T-cell (primary cell): ENCODE measurements at places on chromosomes 5 and 9.

GRCh38 chr9:83285445-83286225 lies 222.7 kb upstream of the RASEF start:
- DNase-seq = no peak

GRCh38 chr5:170176916-170177315 lies 55.9 kb upstream of the C5orf58 start:
- no peak for DNase-seq

GRCh38 chr9:129102791-129103594 lies 7.6 kb downstream of the CRAT start:
- DNase-seq = no peak

GRCh38 chr5:142366007-142366406 lies 41.2 kb upstream of the SPRY4 start:
- DNase-seq = no peak

- no peak for DNase-seq
Measured at GRCh38 chr5:173420108-173420507, 91.9 kb upstream of the STC2 start.

GRCh38 chr5:143544606-143545005 lies 141.1 kb upstream of the NR3C1 start:
- no peak for DNase-seq

DNA sequence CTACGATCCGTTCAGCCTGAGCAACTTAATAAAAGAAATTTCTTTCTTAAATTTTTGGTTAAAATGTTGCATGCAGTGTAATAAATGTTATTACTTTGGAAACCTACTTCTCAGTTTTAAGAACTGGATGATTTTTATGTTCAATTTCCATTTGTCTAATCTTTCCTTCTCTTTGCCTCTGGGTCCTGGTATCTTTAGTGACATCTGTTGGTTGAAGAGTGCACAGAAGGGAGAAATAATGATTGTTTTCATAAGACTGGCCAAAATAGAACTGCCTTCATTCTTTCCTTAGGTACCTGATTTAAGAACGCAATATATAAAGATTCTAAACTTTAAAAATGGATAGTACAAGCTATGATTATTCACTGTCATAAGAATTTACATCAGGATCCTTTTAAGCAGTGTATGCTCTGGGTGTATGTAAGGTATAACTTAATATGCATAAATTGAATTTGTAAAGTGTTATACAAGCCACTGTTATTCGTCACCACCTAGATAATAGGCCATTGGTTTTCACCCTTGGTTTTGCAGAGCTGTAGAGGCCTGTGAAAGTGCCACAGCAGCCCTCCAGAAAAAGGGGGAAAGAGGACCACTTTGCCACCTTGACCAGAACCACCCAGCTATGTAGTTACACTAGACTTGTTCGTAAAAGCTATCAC lies 82.8 kb upstream of the TLX3 start:
- DNase-seq = no peak

GRCh38 chr5:67475489-67475888 lies 278.9 kb upstream of the CD180 start:
- no peak for DNase-seq

- DNase-seq = no peak
Measured at GRCh38 chr5:180619563-180619915, 28.2 kb upstream of the SCGB3A1 start.

- DNase-seq = no peak
Measured at GRCh38 chr5:77181596-77182304, 28.7 kb upstream of the PDE8B start.

GRCh38 chr5:176608937-176609723 lies 826 bp downstream of the GPRIN1 start:
- no peak for DNase-seq

GRCh38 chr9:123344192-123344949 lies 11.6 kb upstream of the CRB2 start:
- DNase-seq = no peak

GRCh38 chr5:38871058-38871605 lies 25.3 kb downstream of the OSMR start:
- DNase-seq = no peak

DNA sequence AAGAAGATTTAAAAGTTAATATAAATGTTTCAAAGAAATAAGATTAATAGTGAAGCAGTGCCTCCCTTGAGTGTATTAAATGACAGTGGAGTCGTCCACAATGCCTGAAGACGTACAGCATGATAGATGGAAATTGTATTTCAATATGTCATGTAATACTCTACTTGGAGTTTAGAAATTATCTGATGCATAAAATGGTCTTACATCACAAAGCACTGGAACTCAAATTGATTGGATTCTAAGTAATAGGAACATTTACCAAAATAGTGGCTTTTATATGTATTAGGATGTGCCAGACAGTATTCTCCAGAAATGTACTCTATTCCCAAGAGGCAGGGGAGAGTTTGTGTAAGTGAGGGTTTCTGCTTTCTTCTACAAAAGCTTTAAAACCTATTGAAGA lies 49.4 kb downstream of the CDH10 start:
- DNase-seq = no peak

GRCh38 chr5:82674671-82675070 lies 396.5 kb upstream of the RPS23 start:
- no peak for DNase-seq

- DNase-seq = no peak
Measured at GRCh38 chr9:109011231-109011671, 2.0 kb downstream of the CTNNAL1 start.
